Activated T-helper 2 cell treated with anti-CD3 and anti-CD28 coated beads, Interferon-gamma antibody, Interleukin-2, Interleukin-4, amounts not matched to agents 10 μg/mL and 5 μg/mL and 100 μg/mL, durations not matched to agents 14 hours and 24 hours and 36 hours (primary cell): ENCODE measurements at places on chromosomes 12 and 14. TPM values are rescaled to one million over a fixed set of nuclear protein-coding genes. Genes with fewer than 3 reads are reported as not detected.

AICDA gene
- not detected in 2 replicates for total RNA-seq

FAM222A gene
- 1.4 and 1.6 TPM in 2 replicates for total RNA-seq

DPF3 gene
- 0.62 and 0.66 TPM in 2 replicates for total RNA-seq

NINJ2 gene
- 3.1 and 4.6 TPM in 2 replicates for total RNA-seq

- no peaks in the 10 kb centered on the region for H3K27me3 ChIP-seq
- peak overlapping the region; percentile 76 for H3K27ac ChIP-seq
- no peak for DNase-seq
- H3K4me3 ChIP-seq: no peak overlapping the region
- H3K36me3 ChIP-seq: peaks cover 48% of the 10 kb centered on the region
- H3K4me1 ChIP-seq: peaks cover 29% of the 10 kb centered on the region
Measured at GRCh38 chr12:121145221-121145620, 12.5 kb downstream of the P2RX7 start.

- H3K27me3 ChIP-seq: peaks cover 36% of the 10 kb centered on the region
- no peak overlapping the region for H3K27ac ChIP-seq
- H3K4me1 ChIP-seq: no peaks in the 10 kb centered on the region
- no peak for DNase-seq
- H3K4me3 ChIP-seq: no peak overlapping the region
- no peaks in the 10 kb centered on the region for H3K36me3 ChIP-seq
Measured at GRCh38 chr14:77148510-77149231, 7.1 kb upstream of the ZDHHC22 start.

- peaks cover 16% of the 10 kb centered on the region for H3K27me3 ChIP-seq
- H3K4me1 ChIP-seq: no peaks in the 10 kb centered on the region
- H3K27ac ChIP-seq: no peak overlapping the region
- no peak overlapping the region for H3K4me3 ChIP-seq
- no peak for DNase-seq
- no peaks in the 10 kb centered on the region for H3K36me3 ChIP-seq
Measured at GRCh38 chr12:56373515-56373914, 10.9 kb upstream of the APOF start.

- H3K36me3 ChIP-seq: no peaks in the 10 kb centered on the region
- no peak for DNase-seq
- H3K4me3 ChIP-seq: no peak overlapping the region
- H3K27me3 ChIP-seq: no peaks in the 10 kb centered on the region
- no peak overlapping the region for H3K27ac ChIP-seq
Measured at GRCh38 chr14:28966416-28967233, 200.0 kb downstream of the FOXG1 start.

GRCh38 chr12:65434737-65435136, 156.3 kb downstream of the MSRB3 start:
- H3K27ac ChIP-seq: no peak overlapping the region
- H3K36me3 ChIP-seq: no peaks in the 10 kb centered on the region
- no peak for DNase-seq
- no peak overlapping the region for H3K4me3 ChIP-seq

DNA sequence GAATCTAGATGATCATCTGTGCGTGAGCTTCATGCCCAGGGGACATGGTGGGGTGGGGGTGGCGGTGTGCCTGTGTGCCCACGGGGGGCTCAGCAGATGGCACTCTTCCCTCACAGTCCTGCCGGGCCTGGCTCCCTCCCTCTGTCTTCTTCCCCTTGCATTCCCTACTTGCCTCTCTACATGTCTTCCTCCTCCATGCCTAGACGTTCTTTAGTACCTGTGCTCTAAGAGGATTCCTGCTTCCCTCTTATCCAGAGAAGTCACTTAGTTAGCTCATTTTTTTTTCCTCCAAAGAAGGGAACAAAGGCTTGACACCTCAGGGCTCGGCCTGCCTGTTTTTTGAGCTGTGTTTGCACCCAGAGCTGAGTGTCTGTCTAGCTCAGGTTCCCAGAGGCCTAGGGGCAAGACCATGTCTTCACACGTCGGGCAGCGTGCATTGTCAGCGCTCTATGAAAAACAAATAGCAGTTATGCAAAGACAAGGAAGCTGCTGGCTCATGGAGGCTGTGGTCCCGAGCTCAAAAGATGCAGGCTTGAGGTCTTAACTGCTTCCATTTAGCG, 48.8 kb downstream of the NINJ2 start:
- H3K27ac ChIP-seq: no peak overlapping the region
- no peaks in the 10 kb centered on the region for H3K27me3 ChIP-seq
- no peak overlapping the region for H3K4me3 ChIP-seq
- H3K4me1 ChIP-seq: peaks cover 30% of the 10 kb centered on the region
- H3K36me3 ChIP-seq: no peaks in the 10 kb centered on the region
- no peak for DNase-seq

DNA sequence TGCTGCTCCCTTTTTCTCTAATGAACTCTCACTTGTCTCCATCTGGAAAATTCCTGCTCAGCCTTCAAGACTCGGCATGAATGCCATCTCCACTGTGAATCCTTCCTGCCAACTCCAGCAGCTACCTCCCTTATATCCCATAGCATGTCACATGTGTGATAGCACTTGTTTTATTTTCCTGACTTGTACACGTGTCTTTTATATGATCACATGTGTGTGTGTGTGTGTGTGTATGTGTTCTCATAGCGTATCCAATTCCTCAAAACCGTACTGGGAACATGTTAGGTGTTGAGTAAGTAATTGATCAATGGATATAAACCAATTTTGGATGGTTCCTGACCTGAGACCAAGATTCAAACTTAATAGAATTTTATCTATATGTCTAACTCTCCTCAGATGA, 1107.7 kb downstream of the GALC start:
- H3K4me3 ChIP-seq: no peak overlapping the region
- DNase-seq: no peak
- H3K36me3 ChIP-seq: no peaks in the 10 kb centered on the region
- H3K27ac ChIP-seq: no peak overlapping the region

DNA sequence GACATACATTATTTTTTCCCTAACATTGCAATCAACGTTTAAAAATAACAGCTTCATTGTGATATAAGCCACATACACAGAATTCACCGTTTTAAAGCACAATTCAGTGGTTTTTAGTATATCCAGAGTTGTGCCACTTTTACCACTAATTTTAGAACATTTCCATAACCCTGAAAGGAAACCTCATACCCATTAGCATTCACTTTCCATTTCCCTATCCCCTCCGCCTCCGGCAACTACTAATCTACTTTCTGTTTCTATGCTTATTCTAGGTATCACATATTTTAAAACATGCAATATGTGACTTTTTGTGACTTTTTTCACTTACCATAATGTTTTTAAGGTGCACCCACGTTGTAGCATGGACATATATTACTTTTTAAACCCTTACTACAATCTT, 55.6 kb upstream of the ISM2 start:
- DNase-seq: no peak
- peak overlapping the region; percentile 65 for H3K27ac ChIP-seq
- peaks cover 51% of the 10 kb centered on the region for H3K36me3 ChIP-seq
- peaks cover 16% of the 10 kb centered on the region for H3K4me1 ChIP-seq
